ENCODE measurements at places on chromosomes 1 and 21.
A peak's percentile ranks its signal among the peaks of the same experiment; 100 is the strongest.

DNA sequence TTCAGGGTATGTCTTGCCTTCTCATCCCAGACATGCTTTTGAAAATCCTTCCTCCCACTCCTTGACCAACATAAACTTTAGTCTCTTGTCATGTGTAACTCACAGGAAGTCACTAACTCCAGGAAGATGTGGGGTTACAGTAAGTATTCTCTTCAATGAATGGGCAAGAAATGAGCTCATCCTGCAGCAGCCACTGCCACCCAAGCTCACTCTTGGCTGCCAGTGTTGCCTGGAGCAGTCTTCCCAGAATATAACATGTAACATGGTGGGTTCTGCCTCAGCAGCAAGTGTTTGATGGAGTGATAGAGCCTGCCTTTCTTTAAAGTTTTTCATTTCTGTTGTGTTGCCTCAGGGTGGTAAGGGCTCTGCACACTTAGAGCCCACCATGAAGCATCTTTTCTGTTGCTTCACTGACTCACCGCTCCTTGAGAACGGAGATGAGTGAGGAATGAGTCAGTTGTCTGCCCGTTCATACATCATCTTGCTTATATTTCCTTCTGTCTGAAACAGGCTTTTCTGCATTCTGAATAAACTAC, 187.0 kb downstream of the TPR start:
- no peak for DNase-seq

DNA sequence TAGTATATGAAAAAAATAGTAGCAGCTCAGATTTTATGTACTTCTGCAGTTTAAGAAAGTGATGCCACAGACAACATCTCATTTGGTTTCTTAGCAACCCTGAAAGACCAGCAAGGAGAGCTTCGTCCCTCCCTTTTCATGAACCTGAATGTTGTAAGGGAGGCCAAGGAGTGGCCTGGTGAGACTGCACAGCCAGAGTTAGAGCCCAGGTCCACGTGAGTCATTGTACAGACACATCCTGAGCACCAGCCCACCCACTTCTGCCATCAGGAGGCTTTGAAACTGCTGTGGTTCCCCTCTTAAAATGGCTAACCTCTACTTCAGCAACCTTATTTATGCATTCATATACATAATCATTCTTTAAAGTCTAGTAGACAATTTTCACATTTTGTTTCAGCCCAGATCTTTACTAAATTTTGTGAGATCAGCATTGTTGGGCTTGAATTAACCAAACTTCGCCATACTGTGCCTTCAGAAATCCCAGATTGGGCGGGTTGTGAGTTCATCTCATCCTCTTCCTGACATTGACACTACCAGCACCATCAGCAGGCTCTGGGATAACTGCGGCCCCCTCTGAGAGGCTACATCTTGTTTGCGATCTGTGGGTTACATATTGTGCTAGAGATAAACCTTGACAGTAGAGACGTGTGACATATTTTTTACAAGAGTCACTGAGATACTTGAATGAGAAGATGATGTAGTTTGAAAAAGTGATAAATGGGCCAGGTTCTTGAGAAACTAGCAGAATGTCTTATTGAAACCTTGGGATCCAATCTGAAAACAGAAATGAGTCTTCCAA, 106.7 kb downstream of the CAMTA1 start:
- DNase-seq: no peak

- DNase-seq: peak; percentile 17
Measured at GRCh38 chr1:34460193-34460592, 283.5 kb downstream of the C1orf94 start.

- peak; percentile 63 for DNase-seq
Measured at GRCh38 chr1:1305300-1306069, 2.2 kb downstream of the ACAP3 start.

DNA sequence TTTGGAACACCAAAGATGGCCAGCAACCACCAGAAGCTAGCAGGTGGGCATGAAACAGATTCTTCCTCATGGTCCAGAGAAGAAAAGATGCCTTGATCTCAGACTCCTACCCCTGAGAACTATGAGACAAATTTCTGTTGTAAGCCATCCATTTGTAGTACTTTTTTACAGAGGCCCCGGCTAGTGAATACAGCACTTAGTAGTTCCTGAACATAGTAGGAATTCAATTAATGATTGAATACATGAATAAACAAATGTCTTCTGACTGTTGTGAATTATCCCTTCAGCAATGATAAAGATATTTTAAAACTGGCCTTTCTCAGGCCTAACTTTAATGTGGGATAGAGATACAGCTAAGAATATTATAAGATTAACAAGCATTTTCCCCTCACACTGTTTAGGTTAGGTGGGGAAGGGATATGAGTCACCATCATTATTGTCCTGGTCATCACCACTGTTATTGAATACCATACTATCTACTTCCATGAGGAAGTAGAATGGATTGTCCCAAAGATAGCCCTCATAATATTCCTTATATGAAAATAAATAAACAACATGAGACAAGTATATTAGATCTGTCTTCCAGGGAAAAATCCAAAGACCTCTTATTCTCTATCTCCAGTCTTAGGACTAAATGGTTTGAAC, 51.4 kb downstream of the ADCY10 start:
- no peak for DNase-seq

DNA sequence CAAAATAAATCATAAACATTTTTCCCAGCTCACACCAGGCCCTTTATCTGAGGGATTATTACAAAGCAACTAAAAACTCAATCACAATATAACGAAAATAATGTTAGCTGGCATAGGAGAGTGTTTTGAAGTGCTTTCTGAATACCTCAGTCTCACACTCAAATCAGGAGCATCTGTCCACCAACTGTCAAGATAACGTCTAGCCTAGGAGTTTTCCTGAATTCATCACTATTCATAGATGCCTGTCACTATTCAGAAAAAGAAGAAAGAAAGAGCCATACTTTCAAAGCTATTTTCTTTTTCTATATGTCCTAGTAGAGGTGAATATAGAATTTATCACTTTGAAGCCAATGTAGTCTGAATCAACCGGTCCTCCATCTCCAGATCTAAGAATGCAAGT, 127.0 kb downstream of the AKT3 start:
- DNase-seq: no peak

GRCh38 chr1:94651076-94651475, 109.5 kb upstream of the F3 start:
- DNase-seq: no peak

DNA sequence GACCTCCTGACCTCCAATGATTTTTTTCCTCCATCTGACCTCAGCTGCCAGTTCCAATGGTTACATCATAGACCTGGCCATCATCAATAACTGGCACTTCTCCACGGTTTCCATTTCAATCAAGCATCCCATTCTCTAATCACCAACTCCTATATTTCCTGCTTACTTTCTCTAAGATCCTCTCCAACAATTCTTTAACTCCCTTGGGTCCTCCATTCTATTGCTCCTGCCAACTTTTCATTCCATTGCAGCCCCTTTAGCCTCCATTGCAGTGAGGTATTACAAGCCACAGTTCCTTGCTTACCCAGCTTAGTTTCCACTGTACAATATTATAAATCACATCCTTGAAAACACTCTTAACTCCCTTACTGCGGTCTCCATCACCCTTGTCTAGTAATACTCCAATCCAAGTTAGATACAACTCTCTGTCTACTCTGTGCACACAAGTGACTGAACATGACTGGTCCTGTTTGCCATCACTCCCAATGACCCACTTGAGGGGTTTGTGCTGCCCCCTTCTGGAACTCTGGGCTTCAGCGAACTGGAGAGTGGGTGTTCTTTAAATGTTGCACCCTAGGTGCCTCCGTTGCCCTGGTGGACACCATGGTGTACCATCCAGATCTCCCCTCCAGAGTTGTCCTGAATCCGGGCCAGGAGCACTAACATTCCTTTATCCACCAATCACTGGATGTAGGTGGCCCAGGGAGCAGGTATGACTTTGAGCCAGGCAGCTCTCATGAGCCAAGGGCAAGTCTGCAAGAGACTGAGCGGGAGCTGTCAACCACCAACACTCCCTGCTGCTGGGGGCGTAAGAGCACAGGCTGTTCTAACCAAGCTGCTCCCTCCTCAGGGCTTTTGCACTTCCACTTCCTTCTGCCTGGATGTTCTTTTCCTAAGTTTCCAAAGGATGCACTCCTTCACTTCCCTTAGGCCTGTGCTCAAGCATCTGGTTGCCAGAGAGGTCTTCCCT, 3.7 kb upstream of the FNDC7 start:
- peak; percentile 58 for DNase-seq

- DNase-seq: no peak
Measured at GRCh38 chr1:41493117-41493536, 8.6 kb upstream of the EDN2 start.

Measured in KBM-7 (cell line).